Femur (tissue), 1 donor: ENCODE measurements at places on chromosomes 12 and 14.

DNA sequence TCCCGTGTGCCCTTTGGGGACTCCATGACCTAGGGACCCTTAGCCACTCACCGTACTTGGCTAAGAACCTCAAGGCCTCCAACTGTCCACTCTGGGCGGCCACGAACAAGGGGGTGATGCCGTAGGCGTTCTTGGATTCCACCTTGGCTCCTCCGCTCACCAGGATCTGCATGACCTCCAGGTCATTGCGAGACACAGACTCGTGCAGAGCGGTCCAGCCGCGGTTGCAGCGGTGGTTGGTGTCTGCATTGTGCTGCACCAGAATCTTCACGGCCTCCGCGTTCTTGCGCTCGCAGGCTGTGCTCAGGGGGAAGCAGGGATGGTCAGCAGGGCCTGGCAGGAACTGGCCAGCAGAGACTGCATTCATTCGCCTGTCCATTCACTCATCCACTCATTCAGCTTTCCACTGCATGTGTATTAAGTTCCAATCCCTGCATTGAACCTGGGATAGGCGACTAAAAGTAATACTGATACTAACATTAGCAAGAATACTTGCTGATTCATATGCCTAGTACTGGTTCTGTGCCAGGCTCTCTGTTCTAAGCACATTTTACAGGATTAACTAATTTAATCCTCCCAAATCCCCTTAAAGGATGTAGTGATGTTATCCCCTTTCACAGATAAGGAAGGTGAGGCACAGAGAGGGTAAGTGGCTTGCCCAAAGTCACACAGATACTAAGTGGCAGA, 23.9 kb downstream of the FAM181A start:
- DNase-seq, result no peak

- no peak for DNase-seq
Observed at GRCh38 chr12:15831315-15831978, 42.3 kb upstream of the EPS8 start.

GRCh38 chr12:18595412-18595811, 142.4 kb downstream of the PLCZ1 start:
- no peak for DNase-seq

DNA sequence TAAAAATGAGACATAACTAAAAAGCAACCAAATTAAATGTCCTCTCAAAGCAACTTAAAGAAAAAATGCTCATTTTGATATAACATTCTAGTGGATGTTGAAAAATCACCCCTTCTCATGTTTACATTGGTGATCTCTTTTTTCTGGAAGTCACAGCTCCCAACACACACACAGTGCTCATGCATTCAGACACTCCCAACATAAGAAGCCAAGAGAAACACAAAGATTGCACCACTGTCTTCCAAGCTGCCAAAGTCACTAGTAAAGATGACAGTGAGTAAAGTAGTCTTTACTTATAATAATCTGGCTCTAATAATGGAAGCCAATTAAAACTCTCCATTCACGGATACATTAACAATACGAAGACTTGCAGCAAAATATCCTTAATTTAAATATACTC, 218.4 kb downstream of the NTF3 start:
- DNase-seq, result no peak

GRCh38 chr12:48997719-48998496, 1.3 kb downstream of the DDN start:
- no peak for DNase-seq

- DNase-seq, result no peak
Observed at GRCh38 chr14:89933002-89933401, 21.5 kb downstream of the EFCAB11 start.

DNA sequence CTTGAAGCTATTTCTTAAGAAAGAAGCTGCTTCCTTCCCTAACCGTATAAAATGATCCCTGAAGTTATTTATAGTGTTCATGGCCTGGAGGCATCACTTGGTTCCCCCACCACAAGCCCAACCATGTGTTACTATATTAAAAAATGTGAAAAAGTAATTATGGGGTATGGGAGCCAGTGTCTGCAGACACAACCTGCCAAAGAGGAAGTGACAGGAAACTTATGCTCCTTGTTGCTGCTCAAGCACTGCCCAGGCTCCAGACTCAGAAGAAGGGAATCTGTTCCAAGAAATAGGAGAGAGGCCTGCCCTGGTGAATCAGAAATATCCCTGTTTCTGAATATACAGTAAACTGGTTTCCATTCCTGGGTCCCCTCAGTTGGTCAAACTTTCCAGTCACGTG, 217.2 kb upstream of the BMP4 start:
- DNase-seq, result peak; percentile 67

GRCh38 chr12:127165567-127166392, 1101.2 kb upstream of the TMEM132C start:
- peak; percentile 85 for DNase-seq

GRCh38 chr12:40144023-40144422, 38.1 kb upstream of the SLC2A13 start:
- no peak for DNase-seq

GRCh38 chr12:57609781-57610553, 1.3 kb upstream of the ARHGEF25 start:
- peak; percentile 59 for DNase-seq

- no peak for DNase-seq
Observed at GRCh38 chr12:94640134-94640928, 10.0 kb downstream of the TMCC3 start.

DNA sequence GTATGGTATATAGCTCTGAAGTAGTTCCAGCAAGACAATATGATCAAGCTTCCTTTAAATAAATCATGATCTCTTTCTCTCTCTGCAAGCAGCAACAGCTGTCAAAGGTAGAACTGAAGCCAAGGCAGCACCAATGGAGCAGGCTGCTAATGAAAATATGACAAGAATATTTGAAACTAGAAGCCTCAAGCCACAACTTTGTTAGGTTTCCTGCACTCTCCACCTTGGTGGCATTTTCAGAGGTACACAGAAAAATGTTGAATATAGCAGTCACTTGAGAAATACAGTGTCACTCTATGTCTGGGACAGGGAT, 43.8 kb upstream of the PSMA6 start:
- DNase-seq, result no peak

DNA sequence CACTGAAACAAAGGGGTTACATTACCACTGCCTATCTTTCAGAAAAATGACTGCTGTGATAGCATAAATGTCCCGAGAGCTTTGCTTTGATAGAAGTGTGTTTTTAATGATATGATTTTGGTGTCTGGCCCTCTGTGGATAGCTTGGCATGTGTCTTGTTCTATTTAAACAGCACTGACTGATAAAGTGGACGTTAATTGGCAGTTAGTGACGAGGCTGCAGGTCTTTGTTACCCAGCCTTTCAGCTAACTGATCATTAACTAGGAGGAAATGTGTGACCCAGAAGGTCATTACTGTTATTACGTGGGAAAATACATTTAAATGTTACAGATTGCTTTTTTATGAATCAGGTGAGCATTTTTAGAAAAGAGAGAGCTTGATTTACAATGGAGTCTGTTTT, 428.3 kb downstream of the DIO2 start:
- no peak for DNase-seq

DNA sequence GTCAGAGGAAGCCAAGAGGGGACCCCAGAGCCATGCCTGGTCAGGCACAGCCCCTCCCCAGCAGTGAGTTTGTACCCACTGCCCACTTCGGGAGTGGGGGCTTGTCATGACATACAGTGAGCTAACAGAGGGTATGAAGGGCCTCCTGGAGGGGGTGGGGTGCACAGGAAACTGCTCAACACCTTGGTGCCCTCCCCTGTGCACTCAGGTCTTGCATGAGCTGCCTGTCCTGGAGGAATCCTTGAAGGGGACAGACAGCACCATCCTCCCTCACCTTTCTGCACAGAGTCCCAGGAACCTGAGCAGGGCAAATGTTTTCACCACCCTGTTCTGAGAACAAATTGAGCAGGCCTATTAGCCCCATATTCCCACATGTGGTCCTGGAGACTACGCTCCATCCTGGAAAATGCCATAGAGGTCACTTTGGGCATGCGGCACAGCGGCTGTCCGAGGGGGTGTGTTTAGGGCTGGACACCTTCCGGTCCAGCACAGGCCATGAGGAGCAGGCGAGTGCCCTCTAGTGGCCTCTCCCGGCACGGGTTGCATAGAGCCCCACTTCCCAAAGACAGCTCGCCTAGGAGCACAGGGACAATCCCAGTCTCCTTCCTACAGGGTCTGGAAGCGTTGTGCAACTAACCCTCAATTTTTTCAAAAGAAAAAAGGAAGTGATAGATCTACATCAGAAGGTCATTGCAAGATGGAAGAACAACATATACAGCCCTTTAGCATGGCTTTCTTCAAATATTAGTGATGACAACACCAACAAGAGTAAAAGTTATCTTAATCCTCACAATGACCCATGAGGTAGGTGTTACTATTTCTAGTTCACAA, 31.9 kb upstream of the ZFP36L1 start:
- DNase-seq, result peak; percentile 78

DNA sequence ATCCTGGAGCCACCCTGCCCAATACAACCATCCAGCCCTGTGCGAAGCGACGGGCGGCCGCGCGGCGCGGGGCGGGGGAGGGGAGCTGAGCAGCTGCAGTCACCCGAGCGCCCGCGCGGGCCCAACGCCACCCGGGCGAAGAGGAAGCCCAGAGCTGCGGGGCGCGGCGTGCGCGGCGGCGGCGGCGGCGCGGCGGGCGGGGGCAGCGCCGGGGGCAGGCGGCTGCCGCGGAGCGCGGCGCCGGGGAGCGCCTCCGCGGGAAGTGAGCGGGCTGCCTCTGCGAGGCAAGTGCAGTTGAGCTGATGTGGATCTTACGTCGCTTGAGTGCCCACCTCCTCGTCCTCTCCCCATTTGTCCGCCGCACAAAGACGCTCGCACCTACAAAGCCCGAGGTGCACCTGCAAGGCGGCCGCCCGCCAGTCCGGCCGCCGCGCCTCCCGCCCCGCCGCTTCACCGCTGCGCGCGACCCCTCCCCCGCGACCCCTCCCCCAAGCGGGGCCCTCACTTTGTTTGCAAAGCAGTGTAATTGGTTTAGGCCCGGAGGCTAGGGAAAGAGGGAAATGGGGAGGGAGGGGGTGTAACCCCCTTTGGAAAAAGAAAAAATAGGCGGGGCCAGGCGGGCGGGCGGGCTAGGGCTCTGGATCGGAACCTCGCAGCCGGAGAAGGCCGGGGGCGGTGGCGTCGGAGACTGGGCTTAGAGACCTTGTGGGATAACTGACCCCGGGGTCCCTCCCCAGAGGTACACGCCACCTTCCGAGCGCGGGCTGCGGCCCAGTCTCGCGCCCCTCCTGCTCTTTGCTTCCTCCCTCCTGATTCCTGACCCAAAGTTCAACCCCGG, at the start of the genes FOXA1 and TTC6:
Gene FOXA1, minus strand, starts transcription at position 279 of the 838 bp plus-strand sequence. Its CDS starts 277 bp downstream, at position 2.
Gene TTC6, plus strand, starts transcription at position 659 of the 838 bp plus-strand sequence. CDS start 26,436 bp downstream, outside the sequence.
- peak; percentile 38 for DNase-seq

- no peak for DNase-seq
Observed at GRCh38 chr12:126069549-126070165, 1004.4 kb downstream of the AACS start.

- no peak for DNase-seq
Observed at GRCh38 chr12:78403681-78404080, 460.9 kb upstream of the SYT1 start.

DNA sequence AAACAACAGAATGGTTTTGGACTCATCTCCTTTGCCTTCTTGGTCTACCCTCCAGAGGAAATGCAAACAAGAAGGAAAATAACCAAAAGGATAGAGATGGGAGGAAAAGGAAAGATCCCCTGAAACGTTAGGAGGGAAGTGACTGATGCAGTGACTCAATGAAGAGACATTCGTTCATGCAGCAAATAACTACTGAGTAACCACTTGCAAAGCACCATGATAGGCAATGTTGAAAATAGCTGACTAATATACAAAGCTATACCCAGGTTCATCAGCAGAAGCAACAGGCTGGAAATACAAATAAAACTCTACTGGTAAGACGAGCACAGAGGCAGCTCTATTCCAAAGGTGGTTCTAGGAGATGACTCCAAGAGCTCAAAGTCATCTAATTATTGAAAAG, 41.8 kb downstream of the R3HDM2 start:
- no peak for DNase-seq

- DNase-seq, result no peak
Observed at GRCh38 chr12:111221062-111222026, 147.6 kb downstream of the PHETA1 start.

DNA sequence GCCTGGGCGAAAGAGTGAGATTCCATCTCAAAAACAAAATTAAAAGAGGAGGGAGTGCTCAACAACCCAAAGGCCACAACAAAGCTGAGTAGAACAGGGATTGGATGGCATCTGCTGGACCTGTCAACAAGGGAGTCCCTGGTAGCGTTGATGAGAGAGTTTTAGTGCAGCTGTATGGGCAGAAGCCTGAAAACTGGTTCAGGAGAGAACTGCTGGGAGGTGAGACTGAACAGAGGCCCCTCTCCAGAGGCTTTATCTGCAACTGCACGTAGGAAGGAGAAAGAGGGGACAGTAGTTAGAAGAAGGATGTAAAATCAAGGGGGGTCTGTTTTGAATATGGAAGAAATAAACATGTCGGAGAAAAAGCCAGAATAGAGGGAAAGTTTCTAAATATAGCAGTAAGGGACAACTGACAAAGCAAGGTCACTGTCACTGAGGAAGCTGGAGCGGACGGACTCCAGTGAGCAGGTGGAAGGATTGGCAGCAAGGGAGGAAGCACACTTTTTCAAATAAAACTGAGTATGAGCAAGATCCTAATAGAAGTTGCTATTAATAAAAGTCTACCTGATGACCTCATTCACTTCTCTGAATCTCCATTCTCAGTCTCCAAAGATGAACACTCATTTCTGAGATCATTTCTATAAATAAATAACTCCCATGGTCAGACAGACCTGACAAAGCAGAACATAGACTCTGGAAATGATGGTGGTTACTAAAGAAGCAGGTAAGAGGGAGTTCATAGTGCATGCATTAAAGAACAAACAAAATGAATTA, 11.8 kb upstream of the ATF1 start:
- no peak for DNase-seq

GRCh38 chr12:103880299-103881142, 39.5 kb upstream of the NT5DC3 start:
- no peak for DNase-seq

DNA sequence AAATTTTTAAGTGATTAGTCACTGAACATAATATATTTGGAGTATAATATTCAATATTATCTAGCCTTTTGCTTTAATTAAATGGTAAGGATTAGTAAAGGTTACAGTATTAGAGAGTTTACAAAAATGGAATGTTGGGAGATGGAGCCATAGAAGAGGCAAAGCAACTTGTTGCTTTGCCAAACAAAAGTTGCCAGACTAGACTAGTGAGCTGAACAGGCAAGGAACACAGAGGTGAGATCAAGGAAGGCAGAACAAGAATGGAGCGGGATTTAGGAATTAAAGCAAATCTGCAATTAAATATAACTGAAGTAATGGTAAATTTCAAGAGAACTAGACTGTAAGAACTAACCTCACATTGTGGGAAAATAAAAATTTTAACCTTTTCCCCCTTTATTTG, 5.1 kb downstream of the ARF6 start:
- DNase-seq, result no peak

DNA sequence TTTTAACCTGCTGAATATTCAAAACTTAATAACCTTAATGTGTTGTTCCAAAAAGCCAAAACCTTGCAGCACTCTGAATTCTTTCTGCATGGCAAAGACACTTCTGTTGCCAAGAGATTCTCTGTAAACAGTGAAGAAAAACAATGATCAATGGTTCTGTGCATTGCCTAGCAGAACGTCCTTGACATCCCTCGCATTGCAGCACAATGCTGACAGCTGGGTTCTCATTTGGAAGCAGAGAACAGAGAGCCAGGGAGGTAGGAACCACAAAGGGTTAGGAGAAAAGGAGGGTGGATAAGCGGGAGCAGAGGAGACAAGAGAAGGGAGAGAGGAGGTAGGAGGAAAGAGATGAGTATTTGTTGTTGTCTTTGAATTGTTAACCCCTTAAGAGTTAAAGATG, 501.1 kb downstream of the NAV3 start:
- no peak for DNase-seq
